ENCODE measurements at places on chromosomes 6 and 20.

- no peak for DNase-seq
These were observed 593 bp upstream of the GSTA3 start for GRCh38 chr6:52910091-52910490.

GRCh38 chr20:309306-309840, 12.0 kb downstream of the ZCCHC3 start:
- DNase-seq: no peak

DNA sequence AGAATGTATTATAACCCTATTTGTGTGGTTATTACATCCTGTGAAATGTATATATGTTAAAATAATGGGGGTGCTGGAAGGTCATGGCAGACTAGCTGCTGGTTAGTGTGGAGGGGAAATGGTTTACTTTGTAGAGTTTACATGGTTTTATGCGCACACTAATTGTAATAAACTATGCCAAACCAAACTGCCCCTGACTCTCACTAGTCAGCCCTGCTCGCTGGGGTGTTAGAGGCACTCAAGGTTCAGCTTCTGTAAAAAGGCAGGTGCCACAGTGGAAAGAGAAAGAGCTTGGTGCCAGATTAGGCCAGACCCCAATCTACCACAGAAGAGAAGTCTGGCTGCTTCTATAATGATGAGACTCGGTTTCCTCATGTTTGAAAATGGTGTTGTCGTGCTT, 52.7 kb downstream of the GOPC start:
- DNase-seq: peak; percentile 30

DNA sequence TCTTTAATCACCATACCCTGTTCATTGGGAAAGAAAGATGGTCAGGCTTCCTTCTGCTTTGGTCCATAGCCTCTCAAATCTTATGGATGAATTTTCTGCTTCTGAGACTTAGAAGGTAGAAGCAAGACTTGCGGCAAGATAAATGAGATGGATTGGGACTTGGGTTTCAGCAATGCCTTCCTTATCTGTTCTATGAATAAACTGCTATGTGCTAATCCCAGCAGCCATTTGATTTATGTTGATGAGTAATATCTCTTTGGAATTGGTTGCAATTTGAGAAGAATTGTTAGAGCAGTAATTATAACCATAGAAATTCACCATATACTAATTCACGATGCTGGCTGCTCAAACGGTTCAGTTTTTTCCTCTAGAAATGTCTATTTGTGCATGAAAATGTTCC, 48.3 kb downstream of the TXLNB start:
- DNase-seq: no peak

DNA sequence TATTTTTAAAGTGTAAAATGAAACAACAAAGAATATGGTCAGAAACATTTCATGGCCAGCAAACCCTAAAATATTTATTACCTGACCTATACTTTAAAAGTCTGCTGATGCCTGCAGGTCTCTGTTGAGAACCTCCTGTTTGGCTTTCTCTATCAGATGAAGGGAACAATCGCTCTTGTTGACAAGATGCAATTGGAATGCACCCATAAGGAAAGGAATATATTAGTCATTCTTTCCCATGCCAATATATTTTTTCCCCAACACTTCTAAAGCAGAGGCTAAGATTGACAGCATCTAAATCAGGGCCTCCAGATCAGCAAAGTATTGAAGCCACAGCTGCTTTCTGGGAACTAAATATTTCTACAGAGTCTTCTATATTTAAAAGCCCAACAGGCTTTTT, 897.8 kb downstream of the EPHA7 start:
- no peak for DNase-seq

- no peak for DNase-seq
These were observed 349.8 kb downstream of the CDC5L start for GRCh38 chr6:44737341-44737740.

DNA sequence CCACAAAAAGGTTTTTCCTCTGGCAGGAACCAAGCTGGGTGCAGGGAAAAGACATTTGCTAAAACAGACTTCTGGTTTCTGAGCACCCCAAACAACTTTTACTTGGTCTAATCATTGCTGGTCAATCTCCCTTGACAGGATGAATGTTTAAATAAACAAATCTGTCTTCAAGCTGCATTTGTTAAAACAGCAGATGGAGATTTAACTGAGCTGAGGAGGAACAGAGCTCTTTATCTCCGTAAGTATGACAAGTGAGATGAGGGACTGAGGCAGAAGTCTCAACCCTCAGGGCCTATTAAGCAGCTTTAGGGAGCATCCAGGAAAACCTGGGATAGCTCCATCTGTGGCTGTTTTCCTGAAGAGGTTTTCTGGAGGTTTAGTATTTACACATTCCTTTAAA, 40.6 kb downstream of the NINL start:
- no peak for DNase-seq

DNA sequence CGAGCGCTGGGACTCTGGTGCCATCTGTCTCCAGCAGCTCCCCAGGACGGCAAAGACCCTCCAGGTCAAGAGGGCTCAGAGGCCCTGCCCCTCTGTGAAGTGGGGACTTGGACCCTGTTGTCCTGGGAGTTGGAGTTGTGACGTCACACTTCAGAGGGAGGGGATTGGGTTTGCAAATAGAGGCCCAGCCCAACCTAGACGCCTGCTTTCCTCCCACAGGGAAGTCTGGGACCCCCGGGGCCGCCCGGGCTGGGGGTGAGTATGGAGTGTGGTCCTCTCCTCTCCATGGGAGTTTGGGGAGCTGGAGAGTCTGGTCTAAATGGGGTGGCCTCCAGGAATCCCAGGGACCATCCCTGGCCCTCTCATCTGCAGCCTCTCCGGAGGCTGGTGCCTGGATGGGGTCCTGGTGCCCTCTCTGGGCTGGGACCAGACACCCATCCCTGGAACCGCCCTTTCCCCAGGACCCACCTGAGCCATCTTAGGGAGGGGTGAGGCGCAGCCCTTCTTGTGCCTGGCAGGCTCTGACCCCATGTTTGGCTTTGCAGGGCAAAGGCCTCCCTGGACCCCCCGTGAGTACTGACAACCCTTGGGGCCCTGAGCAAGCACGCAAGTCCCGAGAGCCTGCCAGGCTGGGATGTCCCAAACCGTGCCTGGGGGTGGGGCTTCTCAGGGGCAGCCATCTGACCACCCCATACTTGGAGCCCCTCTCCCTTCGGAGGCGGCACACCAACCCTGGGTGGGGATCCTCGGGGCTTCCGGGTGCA, 4.3 kb downstream of the COL9A3 start:
- no peak for DNase-seq

GRCh38 chr6:119306396-119306968, 43.1 kb downstream of the MAN1A1 start:
- DNase-seq: no peak

- no peak for DNase-seq
These were observed 7.9 kb upstream of the FAM210B start for GRCh38 chr20:56350842-56351241.

GRCh38 chr6:139591075-139591865, 216.8 kb upstream of the CITED2 start:
- no peak for DNase-seq

DNA sequence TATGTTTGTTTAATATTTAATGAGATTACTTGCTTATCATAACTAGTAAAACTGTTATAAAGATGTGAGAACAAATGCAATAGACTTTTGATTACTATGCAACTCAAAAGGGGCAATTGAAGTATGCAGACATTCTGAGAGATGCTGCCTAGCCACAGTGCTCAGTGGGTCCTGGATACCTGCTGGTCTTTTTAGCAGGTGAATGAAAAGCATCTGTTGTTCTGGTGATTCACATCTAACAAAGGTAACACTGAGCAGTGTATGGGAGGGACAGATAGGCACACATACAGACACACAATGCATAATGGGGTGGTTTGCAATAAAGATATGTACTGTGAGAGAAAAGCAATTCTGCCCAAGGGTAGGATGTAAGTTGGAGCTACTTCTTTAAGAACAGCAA, 46.9 kb downstream of the OGFRL1 start:
- no peak for DNase-seq

GRCh38 chr6:119303164-119303887, 46.2 kb downstream of the MAN1A1 start:
- DNase-seq: no peak

- DNase-seq: no peak
These were observed 17.3 kb downstream of the TUBB2B start for GRCh38 chr6:3210024-3210610.

DNA sequence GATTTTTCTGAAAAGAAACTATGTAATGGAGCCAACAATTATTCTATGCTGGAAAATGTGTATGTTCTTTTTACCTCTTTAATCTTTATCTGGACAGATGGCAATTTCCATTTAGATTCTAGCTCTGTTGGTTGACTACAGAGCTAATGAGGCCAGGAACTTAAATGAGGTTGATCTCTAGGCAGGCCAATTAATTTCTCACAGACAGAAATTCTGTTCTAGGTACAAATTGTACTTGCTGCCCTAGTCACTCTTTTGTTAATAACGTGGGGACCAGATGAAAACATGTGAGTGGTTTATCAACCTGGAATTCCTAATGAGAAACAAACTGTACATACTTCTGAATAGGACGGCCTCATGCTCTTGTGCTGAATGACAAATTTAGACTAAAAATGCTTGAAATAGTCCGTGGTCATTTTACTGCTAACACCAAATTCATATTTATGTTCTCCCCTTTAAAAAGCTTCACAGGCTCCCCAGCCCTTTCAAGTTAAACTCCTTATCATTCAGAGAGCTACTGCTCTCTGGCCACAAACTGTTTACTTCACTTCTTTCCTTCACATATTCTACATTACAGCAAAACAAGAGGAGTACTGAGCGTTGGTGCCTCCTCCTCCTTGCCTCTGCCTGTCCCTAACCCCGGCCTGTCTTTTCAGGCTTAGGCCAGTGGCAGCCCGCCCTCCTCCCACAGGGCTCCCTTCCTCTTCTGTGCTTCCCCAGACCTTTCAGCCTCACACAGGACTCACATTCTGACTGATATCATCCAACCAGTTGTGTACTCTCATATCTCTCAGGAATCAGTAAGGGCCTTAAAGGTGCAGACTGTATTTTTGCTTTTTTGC, 41.4 kb downstream of the DTNBP1 start:
- DNase-seq: no peak

GRCh38 chr20:60091861-60092260, 133.6 kb downstream of the CDH26 start:
- DNase-seq: no peak

GRCh38 chr6:2441601-2442475, 196.4 kb upstream of the GMDS start:
- DNase-seq: no peak
